A549 treated with ZK216348 at 1 μM for 4 hours (cell line): ENCODE measurements at places on chromosomes 13 and 19. TPM values are rescaled to one million over a fixed set of nuclear protein-coding genes. Genes with fewer than 3 reads are reported as not detected.

Gene ZNF493
- total RNA-seq: 0.19 to 0.25 TPM in 2 of 5 replicates, not detected in the others

Gene CBY2
- total RNA-seq: not detected in 5 replicates

Gene CD22
- total RNA-seq: 0.29 to 1.1 TPM (median 1.0 TPM) in 5 replicates

Gene HSH2D
- total RNA-seq: 0.11 to 0.19 TPM in 2 of 5 replicates, not detected in the others

Gene ZNF574
- 21.8 to 39.4 TPM (median 36.5 TPM) in 5 replicates for total RNA-seq

Gene ZNF763
- total RNA-seq: not detected in 5 replicates

Gene PINLYP
- 0.18 to 0.40 TPM (median 0.32 TPM) in 4 of 5 replicates, not detected in the other for total RNA-seq

Gene BEST2
- total RNA-seq: 0.47 to 0.85 TPM (median 0.62 TPM) in 5 replicates

Gene PLK5
- not detected in 5 replicates for total RNA-seq

Gene IGFL1
- total RNA-seq: 1.3 to 3.8 TPM (median 2.4 TPM) in 5 replicates

Gene FOXA3
- 0.35 to 0.93 TPM (median 0.72 TPM) in 5 replicates for total RNA-seq

Gene MAST3
- total RNA-seq: 1.9 to 2.6 TPM (median 2.3 TPM) in 5 replicates

Gene SIGLECL1
- total RNA-seq: not detected in 5 replicates

Gene ZNF723
- total RNA-seq: not detected in 5 replicates

Gene SIGLEC6
- not detected in 5 replicates for total RNA-seq

Gene SCGB2B2
- 0.06 to 0.08 TPM in 2 of 5 replicates, not detected in the others for total RNA-seq

Gene PTGIR
- total RNA-seq: 0.19 TPM in 1 of 5 replicates, not detected in the others

Gene KIR3DL1
- not detected in 5 replicates for total RNA-seq

Gene IPO5
- 66.2 to 91.3 TPM (median 83.0 TPM) in 5 replicates for total RNA-seq

Gene ZNF569
- total RNA-seq: 4.0 to 5.9 TPM (median 4.4 TPM) in 5 replicates

Gene GPR12
- not detected in 5 replicates for total RNA-seq

Gene CYP4F11
- 5.1 to 6.8 TPM (median 5.6 TPM) in 5 replicates for total RNA-seq

Gene ACER1
- not detected in 5 replicates for total RNA-seq

Gene CEACAM21
- total RNA-seq: not detected in 5 replicates

Gene PRSS57
- total RNA-seq: not detected in 5 replicates

Gene FIZ1
- total RNA-seq: 17.5 to 25.7 TPM (median 24.4 TPM) in 5 replicates

Gene RPL28
- total RNA-seq: 2,333 to 3,419 TPM (median 2,681 TPM) in 5 replicates

Gene SIGLEC12
- not detected in 5 replicates for total RNA-seq

Gene WDR87
- not detected in 5 replicates for total RNA-seq

Gene DYRK1B
- total RNA-seq: 15.8 to 24.4 TPM (median 22.7 TPM) in 5 replicates

Gene PSG5
- total RNA-seq: 0.54 to 0.84 TPM (median 0.60 TPM) in 5 replicates

Gene CYP2F1
- not detected in 5 replicates for total RNA-seq

Gene KLK15
- total RNA-seq: not detected in 5 replicates

Gene POP4
- total RNA-seq: 176 to 248 TPM (median 189 TPM) in 5 replicates
